ENCODE measurements at places on chromosomes 1 and 21. TPM values are rescaled to one million over a fixed set of nuclear protein-coding genes. Genes with fewer than 3 reads are reported as not detected.

Gene TCHH
- total RNA-seq: 5.8 TPM

DNA sequence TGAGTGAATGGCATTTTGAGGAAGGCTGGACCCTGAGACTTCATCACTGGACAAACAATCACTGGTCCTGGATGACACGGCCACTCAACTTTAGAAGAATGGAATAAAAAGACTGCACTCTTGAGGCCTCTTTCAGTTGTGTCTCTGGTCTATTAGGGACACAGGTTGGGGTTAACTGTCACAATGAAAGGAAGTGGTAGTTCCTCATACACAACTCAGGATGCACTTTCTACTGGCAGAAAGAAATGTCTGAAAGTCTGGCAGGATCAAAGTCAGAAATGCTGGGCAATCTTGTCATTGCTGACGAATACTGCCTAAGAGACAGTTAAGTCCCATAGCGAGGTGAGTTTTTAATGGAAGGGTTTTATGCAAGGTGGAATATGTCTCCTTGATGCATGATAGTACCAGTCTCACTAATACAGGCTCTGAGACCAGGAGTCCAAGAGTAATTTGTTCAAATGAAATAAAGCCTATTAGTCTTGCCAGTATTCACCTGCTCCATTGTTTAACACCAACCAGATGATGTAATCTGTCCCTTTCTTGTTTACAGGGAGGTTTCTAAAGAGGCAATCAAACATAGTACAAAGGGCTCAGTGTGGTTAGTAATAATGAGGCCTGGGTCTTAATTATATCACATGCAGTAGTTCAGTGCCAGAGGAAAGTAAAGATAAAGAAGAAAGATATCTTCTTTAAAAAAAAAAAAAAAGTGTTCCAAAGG, 11.2 kb upstream of the RRP15 start:
- no peak for DNase-seq

Gene DIO1
- total RNA-seq: not detected

- DNase-seq: no peak
Measured at GRCh38 chr1:25031601-25031965, 101.5 kb upstream of the RUNX3 start.

- no peak for DNase-seq
Measured at GRCh38 chr21:46666941-46667740, 31.7 kb downstream of the PRMT2 start.

DNA sequence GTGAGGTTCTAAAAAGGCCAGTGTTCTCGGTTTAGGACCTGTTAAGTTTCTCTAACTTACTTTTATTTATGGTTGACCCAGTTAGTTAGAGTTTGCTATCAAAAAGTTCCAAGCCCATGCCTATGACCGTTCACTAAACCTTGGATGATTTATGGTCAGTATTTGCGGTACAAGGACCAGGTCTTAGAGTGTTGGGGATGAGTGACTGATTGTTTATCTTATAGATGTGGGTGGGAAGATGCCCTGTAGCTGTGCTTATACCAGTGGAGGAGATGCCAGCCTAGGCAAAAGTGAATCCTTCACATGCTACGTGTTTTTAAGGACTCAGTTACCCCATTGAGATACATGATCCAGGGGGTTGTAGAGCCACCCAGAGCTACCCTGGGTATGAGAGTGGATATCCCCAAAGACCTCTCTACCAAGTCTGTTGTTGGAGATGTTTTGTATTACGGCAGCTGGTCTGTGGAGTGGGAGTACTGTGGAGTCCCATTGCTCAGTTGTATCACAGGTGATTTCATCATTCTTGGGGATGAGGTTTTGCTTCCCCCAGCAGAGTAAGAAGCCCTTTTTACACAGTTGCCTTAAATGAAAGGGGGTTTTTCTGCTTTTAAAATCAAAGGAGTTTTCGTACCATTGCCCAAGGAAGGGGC, 2.1 kb downstream of the SLC22A15 start:
- DNase-seq: no peak

Gene TXNDC12
- 14.9 TPM for total RNA-seq
